Suppressor macrophage (primary cell): ENCODE measurements at places on chromosomes 11 and 22.
A peak's percentile ranks its signal among the peaks of the same experiment; 100 is the strongest.

DNA sequence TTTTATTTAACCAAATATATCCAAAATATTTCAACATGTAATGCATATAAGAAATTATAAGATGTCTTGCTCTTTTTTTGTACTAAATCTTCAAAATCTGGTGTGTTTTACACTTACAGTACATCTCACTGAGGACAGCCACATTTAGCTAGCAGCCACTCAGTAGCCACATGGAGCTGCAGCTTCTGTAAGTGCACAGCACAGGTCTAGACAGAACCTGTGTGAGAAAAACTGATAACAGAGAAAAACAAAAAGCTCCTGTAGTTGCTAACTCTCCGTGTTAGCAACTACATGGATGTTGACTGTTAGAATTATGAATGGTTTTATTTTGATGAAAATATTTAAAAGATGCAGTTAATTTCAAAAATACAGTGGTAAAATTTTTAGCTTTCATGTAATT is 22.2 kb downstream of the ASRGL1 start:
- DNase-seq = no peak

DNA sequence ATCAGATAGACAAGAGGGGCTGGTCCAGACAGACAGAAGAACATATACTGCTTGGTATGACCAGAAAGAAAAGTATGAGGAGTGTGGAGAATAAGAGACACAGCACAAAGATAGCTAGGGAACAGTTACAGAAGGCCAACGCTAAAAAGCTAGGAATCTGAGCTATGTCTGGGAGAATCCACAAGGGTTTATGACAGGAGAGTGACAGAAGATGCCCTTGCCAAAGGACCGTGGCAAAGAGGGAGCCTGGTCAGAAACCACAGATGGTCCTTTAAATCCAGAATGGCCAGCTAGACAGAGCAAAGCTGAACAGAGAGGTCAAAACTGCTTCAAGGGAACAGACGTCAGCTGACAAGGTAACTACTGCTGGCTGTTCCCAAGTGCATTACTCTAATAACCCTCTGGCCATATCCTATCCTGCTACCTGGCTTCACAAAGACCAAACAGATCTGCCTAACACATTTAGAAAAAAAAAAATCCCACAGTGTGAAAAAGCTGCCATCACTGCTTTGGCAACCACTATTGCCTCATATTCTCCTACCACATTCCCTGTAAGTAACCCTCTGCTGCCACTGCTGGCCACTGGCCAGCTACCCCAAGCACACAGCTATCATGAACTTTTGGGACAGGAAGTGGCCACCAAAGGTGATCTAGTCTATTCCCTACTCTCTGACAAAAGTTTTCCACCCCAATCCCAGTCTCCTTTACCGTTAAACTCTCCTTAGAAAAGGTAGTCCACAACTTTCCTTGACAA is 7.3 kb downstream of the SERGEF start:
- no peak for DNase-seq

GRCh38 chr22:16586991-16587390 is 5.6 kb downstream of the CCT8L2 start:
- no peak for DNase-seq

DNA sequence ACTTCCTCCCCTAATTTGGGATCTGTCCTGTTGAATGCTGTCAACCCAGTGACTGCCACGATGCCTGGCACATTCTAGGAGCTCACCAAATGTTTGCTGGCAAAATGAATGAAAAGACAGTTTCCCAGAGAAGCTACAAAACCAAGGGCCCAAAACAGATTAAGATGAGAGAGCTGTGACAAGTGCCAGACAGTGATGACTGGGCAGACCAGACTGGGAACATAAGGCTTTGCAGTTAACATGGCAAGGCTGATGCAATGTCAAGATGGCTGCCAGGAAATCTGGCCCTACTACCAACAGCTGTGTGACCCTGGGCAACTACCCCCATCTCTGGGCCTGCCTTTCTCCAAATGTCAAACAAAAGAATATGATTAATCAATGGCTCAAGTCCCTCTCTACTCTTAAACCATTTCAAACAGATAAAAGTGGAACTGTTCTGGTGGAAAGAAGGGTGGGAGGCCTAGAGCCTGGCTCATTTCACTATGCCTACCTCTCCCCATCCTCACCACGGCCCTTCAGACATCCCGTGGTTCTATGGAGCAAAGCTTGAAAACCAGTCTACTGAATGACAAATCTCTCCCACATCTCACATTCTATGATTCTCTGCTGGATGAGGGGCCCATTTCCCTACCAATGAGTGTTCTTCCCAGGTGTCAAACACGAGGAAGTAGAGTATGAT is 12.8 kb downstream of the AP1B1 start:
- DNase-seq = peak; percentile 13

DNA sequence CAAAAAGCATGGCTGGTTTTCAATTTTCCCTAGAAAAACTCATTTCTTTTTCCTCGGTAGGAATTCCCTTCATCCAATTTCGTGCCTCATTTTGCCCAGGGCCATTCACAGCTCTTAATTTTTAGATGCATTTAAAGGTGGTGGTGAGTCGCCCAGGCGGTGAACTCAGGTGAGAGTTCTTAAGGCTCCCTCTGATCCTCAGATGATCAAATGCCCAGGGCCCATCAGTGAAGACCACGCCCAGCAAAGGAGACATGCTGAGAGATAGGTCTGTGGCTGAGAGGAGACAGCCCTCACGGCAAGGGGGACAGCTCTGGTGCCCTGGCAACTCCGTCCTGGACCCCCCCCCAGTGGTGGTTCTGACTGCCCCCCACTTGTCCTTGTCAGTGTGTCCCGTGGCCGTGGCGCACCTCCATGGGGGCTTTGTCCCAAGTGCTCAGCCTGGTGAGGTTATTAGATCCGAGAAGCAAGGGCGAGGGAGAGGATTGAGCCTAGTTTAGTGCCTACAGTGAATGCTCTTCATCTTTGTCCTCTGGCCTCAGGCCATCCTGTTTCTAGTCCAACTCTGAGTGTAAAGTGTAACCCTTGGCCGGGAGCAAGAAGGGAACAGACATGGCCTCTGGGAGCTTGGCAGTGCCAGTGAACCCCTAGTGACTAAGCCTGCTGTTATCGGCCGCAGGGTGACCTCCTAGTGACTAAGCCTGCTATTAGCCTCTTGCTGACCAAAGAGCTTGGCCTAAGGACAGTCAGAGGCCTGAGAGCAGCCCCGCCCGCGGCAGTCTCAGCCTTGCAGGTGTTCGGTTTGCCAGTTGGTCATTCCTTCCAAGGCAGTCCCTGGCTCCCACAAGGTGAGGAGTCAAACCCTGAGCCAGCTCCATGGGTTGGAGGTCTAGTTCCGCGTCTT is 83.5 kb downstream of the CTTN start:
- no peak for DNase-seq

GRCh38 chr11:110470716-110471115 is 41.0 kb downstream of the FDX1 start:
- no peak for DNase-seq

DNA sequence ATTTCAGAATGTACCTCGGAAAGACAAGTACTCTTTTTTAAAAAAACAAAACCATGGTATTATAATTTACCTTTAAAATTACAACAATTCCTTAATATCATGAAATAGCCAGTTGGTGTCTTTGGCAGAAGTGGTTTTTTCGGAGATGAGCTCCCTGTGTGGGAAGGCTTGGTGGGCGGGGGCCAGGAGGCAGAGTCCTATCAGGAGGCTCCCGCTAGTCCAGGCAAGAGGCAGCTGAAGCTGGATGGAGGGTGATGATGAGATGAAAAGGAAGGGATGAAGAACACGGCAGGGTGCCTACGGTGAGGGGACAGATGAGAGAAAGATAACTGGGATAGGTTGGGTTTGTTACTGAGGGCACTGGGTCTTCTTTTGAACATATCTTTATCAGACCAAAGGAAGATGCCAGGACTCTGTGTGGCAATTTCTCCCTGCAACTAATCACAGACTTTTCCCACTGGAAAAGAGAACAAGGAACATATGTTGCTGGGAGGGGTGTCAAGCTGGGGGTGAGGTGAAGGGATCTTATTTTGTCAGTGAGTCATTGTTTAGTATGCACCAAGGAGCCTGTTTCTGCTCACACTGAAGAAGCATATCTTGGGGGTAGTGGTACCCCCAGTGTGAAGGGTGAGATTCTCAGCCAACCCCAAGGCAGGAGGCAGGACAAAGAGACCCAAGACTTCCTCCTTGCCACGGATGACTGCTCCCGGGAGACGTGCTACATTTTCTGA is 91.5 kb upstream of the YWHAH start:
- DNase-seq = no peak

- DNase-seq = no peak
These were observed 15.0 kb downstream of the MUC5B start for GRCh38 chr11:1237851-1238250.

GRCh38 chr22:46287873-46288751 is 8.6 kb upstream of the GTSE1 start:
- DNase-seq = peak; percentile 40

- DNase-seq = no peak
These were observed 181.1 kb downstream of the MIAT start for GRCh38 chr22:26838471-26838825.

GRCh38 chr11:3174387-3174786 is 9.3 kb upstream of the OSBPL5 start:
- no peak for DNase-seq

GRCh38 chr11:17640493-17641164 is 78.7 kb upstream of the MYOD1 start:
- DNase-seq = no peak

DNA sequence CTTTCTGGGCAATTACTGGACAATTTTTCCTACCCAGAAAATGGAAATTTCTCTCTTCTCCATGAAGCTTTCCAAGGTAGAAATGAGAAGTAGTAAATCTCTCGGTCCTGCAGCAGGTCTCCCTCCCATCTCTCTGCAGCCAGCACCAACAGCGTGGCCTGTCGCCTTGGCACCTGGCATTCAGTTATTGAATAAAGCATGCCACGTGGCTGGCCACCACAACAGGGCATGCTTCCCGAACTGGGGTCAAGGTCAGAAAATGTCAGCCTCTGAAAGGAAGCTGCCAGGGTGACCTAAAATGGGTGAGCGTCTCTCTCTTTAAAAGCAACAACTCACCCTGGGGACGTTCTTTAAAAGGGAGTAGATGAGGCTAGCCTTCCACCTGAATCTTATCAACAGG is 14.0 kb downstream of the CACNG2 start:
- DNase-seq = no peak

DNA sequence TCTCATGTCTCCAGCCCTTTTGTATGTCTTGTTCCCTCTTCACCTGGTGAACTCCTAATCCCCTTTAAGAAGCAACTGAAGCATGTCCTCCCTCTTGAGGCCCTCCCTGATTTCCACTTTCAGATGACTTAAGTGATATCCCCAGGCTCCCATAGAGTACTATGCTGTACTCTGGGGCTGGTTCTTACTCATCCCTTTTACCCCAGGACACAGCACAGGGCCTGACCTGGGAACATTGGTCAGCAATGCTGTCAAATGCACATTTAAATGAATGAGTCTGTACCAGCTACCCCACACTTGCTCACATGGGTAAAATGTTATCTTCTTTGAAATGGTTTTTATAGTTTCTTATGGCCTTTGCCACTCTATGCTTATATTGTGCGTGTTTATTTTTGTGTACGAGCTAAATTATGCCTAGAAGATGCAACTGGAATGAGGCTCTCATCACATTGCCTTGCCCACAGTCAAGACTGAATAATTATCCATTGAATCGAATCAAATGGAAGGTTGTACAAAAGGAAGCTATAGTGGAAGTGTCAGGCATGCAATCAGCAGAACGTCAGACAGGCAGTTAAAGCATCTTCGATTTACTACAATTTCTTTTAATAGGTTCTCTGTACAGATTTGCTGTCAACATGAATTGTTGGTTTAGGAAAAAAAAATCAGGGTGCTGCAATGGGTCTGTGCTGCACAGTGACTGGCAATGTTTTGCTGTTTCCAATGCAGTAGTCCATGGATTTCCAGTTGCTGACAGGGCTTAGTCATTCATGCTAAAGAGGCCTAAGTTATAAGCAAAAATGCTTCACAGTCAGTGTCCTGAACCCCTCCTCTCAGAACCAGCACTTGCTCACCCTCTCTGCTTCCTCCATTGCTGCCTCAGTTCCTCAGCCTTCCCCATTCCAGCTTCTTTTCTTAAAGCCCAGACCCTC is 79.5 kb downstream of the PARVA start:
- no peak for DNase-seq

DNA sequence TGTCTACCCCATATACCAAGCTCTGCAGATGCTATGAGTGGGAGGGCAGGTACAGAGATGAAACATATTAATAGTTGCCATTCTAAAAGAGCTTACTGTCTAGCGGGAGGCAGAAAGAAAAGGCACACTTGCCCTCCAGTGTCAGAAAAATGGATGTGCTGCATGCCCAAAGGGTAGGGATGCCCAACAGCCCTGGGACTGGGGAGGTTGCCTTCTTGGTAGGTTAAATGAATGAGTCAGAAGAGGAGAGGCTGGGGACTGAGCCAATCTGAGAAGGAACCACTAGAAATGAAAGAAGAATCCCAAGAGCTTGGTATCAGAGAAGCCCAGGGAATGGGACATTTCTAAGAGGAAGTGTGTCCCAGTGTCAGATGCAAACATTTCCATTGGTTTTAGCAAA is 1.2 kb downstream of the BIRC3 start:
- DNase-seq = peak; percentile 74

DNA sequence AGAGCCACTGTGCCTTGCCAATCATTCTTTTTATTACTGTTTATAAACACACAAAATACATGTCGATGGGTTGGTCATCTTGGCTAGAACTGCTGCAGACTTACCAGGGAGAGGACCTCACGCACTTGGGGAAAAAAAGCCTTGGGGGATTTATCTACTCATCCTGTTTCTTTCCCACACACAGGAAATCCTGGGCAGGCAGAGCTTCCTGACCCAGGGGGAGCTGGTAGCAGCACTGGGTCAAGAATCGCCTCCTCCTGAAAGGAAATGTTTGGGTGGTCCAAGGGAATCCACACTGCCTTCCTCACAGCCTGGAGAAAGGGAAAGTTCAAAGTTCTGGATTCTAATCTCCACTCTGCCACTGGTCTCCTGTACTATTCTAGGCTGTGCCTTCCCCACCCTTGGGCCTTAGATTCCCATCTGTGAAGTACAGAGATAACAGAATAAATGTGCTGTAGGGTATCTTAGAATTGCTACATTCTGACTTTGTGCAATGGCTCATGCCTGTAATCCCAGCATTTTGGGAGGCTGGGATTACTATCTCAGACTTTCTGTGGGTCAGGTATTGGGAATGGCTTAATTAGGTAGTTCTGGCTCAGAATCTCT is 31.2 kb upstream of the SMTN start:
- DNase-seq = no peak

- peak; percentile 20 for DNase-seq
These were observed 5.4 kb downstream of the CRY2 start for GRCh38 chr11:45852712-45853101.
